Fibroblast of skin of right biceps (primary cell): ENCODE measurements at places on chromosomes 2 and 18.

DNA sequence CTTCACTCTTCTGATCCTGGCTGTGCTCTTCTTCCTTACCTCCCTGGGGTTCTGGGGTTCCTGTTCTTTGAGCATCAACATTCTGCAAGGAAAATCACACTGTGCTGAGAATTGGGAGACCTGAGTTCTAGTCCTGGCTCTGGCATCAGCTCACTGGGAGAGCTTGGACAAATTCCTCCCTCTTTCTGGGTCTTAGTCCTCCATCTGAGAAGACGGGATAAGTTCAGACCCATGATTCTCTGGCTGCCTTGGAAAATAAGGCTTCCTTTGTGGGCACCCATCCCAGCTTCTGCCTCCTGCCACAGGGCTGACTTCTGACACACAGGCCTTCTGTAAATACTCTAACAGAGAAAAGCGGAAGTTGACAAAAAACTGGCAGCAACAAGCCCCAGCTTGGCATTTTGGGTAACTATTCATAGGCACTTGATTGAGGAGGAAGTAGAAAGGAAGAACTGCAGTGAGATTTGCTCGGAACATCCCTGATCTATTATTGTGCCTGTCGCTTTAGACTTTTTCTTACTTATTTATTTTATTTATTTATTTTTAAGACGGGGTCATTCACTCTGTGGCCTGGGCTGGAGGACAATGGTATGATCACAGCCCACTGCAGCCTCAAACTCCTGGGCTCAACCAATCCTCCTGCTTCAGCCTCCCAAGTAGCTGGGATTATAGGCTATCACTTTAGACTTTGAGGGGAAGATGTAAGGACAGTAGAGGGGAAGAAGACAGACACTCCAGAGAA lies 7.9 kb downstream of the PCBP1 start:
- no peak for DNase-seq

GRCh38 chr2:39304729-39305128 lies 61.0 kb upstream of the CDKL4 start:
- DNase-seq = peak; percentile 1

GRCh38 chr18:1050012-1050657 lies 145.5 kb downstream of the ADCYAP1 start:
- DNase-seq = peak; percentile 16

GRCh38 chr2:3608373-3609278 lies 13.7 kb downstream of the COLEC11 start:
- DNase-seq = no peak

DNA sequence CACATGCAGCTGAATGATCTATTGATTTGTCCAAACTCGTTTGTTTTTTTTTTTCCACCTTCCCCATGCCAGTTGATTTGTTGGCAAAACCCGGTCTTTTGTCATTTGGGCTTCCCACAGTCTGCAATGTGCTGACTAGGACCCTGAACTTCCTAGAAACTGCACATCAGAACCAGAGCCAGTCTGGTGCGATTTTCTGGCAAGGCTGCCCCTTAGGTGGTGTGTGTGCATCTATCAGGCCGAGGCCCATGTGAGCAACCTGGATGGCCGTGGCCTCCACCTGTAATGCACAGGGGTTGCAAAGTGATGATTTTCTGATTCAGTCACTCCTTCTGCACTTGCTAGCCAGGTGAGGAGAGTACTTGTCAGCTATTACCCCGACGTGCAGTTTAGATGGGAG lies 47.8 kb downstream of the NCK2 start:
- DNase-seq = no peak

GRCh38 chr18:40235323-40235722 lies 1719.7 kb upstream of the PIK3C3 start:
- no peak for DNase-seq

GRCh38 chr2:204665771-204666170 lies 120.5 kb downstream of the PARD3B start:
- no peak for DNase-seq

DNA sequence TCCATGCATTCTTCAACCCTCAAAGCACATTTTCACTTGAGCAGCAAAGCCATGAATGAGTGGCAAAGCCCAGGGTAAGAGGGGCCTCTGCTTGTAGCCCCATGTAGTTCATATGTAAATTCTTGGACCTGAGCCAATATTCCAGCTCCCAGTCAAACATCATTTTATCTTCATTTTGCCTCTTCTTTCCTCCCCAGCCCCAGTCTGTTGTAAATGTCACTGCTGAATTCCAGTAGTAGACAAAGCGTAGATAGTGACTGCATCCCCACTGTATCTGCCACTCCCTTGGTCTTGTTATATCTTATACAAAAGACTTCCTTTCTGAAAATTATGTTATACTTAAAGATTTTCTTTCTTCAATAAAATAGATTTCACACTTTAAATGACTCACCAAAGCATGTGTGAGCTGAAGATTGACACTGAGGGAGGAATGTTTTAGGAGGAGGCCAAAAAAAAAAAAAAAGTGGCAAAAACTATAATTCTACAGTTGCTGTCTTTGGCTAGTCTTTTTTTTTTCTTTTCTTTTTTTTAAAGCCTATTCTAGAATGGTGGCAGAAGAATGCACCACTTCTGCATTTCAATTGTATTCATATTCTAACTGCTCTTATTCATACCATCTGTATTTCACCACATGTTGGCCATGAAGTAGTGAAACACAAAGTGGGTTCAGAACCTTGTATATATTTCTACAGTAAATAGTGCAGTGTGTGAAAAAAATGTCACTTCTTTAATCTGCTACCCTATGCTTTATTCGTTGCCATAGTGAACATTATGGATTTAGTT lies 306.1 kb downstream of the CPS1 start:
- no peak for DNase-seq

- peak; percentile 47 for DNase-seq
Measured at GRCh38 chr2:20565623-20566236, 85.2 kb downstream of the HS1BP3 start.

DNA sequence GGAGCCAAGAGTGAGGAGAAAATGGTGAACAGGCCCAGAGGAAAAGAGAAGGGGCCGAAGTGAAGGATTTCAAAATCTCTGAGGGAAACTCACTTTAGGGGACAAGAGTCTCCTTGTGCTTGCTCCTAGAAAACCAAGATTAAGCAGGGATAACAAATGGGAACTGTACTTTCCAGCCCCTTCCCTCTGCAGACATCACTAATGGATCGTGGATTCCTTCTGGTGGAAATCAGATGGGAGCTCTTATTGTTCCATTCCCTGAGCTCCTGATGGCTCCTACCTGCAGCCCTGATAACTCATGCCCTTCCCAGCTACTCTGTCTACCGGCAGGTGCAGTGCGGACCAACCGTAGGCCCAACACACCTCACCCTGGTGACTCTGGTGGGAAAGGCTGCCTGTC lies 20.6 kb upstream of the RESP18 start:
- DNase-seq = no peak

DNA sequence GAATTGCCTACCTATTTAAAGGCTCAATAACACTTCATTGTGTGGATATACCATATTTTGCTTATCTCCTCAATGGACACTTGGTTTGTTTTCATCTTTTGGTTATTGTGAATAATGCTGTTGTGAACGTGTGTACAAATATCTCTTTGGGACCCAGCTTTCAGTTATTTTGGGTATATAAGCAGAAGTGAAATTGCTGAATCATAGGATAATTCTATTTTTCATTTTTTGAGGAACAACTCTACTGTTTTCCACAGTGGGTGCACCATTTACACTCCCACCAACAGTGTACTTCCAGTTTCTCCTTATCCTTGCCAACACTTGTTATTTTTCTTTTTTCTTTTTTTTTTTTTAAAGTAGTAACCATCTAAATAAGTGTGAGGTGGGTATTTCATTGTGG lies 29.0 kb downstream of the PTPN4 start:
- DNase-seq = no peak

DNA sequence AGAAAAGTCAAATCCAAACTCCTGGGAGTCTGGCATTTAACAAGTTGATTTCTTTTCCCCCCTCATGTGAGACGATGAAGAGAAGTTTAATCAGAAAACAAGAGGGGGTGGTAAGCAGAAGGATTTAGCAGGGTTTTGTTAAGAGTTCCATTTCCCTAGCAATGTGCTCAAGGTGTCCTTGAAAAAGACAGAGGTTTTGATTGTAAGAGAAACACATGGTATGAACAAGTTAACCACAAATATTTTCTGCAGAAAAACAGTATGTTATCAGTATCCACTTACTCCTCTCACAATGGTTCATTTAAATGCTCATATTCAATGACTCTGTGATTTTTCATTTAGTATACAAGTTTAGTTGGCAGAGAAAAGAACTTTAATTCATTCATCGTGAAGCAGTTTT lies 26.8 kb downstream of the LAMA1 start:
- peak; percentile 8 for DNase-seq

- DNase-seq = peak; percentile 2
Measured at GRCh38 chr18:51537487-51537886, 340.0 kb upstream of the MEX3C start.

DNA sequence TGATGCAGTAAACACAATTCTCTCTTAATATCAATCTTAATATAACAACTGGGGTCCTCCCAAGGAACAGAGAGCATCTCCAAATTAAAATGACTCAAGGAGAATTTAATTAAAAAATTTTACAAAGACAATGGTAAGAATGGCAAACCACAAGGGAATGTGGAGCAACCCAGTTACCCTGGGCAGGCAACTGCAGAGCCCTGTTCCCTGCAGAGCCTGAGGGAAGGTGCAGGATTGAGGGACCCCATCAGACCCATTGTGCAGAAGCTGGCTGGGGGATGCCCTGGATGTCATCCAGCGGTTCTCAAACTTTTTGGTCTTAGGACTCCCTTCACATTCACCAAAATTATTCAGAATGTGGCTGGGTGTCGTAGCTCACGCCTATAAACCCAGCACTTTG lies 262.8 kb downstream of the FBXO15 start:
- no peak for DNase-seq

DNA sequence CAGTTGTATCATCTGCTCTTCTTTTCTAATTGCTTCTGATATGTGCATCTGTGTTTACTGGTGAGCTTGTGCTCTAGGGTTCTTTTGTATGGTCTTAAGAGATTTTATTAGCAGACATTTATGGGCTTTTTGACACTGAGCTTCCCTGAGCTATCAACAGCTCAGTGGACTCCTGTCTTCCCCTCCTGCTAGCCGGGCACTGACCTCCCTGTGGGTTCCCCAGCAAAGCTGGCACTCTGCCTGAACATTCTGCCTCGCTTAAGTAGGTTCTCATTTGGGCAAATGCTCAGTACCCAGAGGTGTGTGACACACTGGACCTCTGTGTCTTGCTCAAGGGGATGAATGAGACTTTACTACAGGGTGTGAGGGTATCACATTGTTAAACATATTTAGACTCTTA lies 15.8 kb downstream of the TRAF3IP1 start:
- no peak for DNase-seq

DNA sequence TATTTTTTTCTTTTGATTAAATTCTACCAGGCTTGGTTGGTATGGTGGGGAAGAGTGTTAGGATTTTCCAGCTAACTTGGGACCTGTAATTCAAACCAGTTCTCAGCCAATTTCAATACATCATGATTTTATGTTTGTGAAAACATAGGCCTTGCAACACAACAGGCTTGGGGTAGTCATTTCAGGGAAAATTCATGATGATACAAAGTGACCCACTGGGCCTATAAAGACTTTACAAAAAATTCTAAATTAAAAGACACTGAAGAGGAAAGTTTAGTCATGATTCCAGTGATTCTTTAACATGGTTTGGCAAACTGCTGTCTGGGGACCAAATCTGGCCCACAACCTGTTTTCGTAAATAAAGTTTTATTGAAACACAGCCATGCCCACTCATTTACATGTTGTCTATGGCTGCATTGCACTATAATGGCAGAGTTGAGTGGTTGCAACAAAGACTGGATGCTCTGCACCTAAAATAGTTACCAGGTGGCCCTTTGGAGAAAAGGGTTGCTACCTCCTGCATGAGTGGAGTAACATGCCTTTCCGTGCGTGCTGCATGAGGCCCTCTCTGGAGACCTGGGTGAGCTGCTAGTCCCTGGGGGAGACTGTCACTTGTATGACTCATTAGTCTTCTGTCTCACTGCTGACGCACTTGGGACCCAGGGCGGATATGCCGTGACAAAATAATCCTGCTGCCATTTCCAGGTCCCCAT lies 73.6 kb downstream of the NPAS2 start:
- DNase-seq = peak; percentile 63

DNA sequence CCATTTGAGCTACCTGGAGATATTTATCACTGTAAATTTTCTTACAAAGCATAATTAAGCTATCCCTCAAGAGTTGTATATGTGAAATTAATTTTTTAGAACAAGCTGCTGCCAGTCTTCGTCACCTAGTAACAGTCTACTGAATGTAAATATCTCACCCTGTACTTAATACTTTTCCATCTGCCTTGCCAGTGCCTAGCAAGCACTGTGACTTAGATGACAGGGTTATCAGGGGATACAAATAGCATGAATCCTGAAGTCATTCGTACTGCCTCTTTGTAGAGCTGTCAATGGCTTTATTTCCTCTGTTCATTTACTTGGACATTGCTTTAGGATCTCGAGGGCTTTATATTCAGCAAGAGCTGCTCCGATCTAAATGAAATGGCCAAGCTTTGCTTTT lies 763.6 kb downstream of the ADCYAP1 start:
- DNase-seq = no peak

- no peak for DNase-seq
Measured at GRCh38 chr2:141063406-141063805, 1067.4 kb downstream of the LRP1B start.

- peak; percentile 68 for DNase-seq
Measured at GRCh38 chr2:85734942-85735608, 18.7 kb upstream of the ATOH8 start.

DNA sequence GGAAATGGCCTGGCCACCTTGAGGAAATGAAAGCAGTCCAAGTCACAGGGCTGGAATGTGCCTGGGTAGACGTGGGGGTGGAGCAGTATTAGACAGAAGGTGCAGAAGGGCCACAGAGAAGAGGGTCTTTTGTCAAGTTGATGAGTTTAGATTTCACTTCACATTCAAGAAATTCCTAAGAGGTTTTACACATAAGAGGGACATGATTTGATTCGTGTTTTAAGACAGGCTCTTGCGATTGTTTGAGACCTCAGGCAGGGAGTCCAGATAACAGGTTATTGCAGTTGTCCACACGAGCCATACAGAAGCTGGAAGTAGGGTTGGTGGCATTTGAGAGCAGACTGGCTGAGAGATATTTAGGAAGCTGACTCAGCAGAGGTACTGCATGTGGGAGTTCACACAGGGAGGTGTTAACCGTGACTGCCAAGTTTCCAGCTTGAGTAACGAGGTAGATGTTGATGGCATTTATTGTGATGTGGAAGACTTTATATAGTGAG lies 64.6 kb downstream of the NEB start:
- peak; percentile 3 for DNase-seq

- DNase-seq = no peak
Measured at GRCh38 chr2:97737421-97738178, 24.2 kb downstream of the ZAP70 start.

GRCh38 chr2:236739663-236740062 lies 170.0 kb downstream of the ACKR3 start:
- no peak for DNase-seq

- no peak for DNase-seq
Measured at GRCh38 chr18:73245345-73245744, 377.6 kb upstream of the NETO1 start.

- DNase-seq = no peak
Measured at GRCh38 chr2:114400890-114401289, 41.6 kb upstream of the DPP10 start.

GRCh38 chr2:134289225-134289624 lies 35.4 kb downstream of the MGAT5 start:
- DNase-seq = no peak
